ENCODE measurements at places on chromosomes 2 and 18.

GRCh38 chr2:50111067-50111466 lies 920.9 kb downstream of the NRXN1 start:
- no peak for DNase-seq

GRCh38 chr2:46537624-46538295 lies 58.4 kb downstream of the TMEM247 start:
- DNase-seq, result no peak

DNA sequence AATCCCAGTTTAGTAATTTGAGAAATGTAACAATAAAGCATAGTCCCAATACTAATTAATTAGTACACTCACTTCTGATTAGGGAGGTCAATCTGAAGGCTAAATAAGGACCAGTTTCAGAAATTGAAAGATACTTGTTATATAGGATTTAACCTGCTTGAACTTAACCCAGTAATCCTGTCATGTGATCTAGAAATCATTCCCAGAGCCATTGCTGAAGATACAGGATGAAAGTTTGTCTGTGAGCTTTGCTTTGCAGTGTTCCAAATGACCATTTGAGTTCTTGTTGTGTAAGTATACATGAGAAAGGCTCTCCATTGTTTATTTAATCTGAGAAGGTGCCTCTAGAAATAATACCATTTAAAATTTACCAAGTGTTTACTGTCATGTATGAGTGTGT lies 52.2 kb downstream of the GALNT1 start:
- DNase-seq, result no peak

DNA sequence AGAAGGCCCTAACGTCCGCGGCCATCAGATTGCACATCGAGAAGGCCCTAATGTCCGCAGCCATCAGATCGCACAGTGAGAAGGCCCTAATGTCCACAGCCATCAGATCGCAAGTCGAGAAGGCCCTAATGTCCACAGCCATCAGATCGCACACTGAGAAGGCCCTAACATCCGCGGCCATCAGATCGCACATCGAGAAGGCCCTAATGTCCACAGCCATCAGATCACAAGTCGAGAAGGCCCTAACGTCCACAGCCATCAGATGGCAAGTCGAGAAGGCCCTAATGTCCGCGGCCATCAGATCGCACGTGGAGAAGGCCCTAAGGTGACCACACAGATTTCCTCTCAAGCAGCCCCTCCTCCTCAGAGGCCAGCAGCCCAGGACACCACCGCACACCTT lies 193.2 kb upstream of the PXDN start:
- no peak for DNase-seq

GRCh38 chr2:10173258-10174005 lies 50.9 kb downstream of the RRM2 start:
- no peak for DNase-seq

GRCh38 chr2:144421606-144422510 lies 98.1 kb downstream of the ZEB2 start:
- DNase-seq, result no peak

DNA sequence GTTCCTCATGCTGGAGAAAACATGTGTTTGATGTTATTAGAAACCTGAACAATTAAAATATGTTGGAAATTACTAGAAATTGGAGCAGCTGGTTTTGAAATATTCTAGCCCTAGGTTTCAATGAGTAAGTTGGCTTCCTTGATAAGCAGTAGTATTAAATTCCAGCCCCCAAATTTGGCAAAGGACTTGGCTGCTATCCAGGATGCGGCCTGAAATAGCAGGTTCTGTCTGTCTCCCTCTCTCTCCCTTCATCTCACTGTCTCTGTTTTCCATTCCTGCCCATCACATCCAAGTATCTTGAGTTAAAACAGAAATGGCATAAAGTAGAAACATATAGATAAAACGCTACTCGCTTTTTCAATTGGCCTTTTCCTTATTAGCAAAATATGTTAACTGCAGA lies 20.9 kb upstream of the GPR45 start:
- DNase-seq, result no peak

DNA sequence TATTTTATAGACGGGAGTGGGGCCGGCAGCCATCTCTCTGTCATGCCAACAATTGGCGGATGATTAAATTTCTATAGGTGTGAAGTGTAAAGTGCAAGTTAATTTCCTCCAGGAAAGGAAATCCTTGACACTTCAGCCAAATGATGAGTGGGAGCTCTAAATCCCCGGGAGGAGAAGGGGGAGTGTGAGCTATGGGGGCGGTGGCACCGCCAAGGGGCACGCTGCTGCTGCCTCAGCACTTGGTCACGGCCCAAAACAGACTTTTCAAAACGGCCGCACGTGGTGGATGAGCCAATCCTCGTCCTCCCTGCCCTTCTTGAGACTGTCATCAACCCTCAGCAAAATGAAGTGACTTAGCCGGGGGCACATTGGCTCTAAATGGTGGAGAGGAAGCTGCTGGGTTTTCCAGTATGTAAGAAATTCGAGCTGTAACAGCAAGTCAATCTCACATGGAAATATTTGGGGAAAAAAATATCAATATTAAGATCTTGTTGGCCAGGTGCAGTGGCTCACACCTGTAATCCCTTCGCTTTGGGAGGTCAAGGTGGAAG lies 200.8 kb downstream of the TFCP2L1 start:
- DNase-seq, result no peak

- peak; percentile 2 for DNase-seq
These were observed 1173.1 kb upstream of the ZEB2 start for GRCh38 chr2:145692971-145693478.

DNA sequence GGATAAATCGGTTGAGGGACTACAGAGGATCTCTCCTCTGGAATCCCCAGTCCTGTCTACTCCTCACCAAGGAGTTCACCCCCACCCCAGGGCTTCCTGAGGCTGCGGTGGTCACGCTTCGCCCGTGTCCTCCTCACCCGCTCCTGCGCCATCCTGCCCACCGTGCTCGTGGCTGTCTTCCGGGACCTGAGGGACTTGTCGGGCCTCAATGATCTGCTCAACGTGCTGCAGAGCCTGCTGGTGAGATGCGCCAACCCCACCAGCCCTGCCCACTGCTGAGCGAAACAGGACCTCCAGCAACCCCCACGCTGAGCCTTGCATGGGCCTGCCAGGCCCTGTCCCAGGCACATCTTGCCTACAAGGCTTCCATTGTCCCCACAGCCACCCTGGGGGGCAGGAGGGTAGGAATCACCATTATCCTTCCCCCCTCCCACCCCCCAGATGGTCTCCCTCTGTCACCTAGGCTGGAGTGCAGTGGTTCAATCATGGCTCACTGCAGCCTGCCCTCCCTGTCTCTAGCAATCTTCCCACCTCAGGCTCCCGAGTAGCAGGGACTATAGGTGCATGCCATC lies 6.7 kb upstream of the CTDSP1 start:
- DNase-seq, result no peak

DNA sequence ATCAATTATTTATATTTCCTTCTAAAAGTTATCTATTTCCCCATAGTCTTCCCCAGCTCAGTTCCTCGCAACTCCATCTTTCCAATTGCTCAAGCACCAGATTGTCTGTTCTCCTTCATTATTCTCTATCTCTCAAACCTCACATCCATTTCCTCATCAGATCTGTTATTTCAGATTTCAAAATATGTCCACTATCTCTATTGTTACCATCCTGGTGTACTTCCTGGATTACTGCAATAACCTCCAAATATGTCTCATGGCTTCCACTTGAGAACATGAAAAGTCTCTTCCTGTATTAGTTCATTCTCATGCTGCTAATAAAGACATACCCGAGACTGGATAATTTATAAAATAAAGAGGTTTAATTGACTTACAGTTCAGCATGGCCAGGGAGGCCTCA lies 641.7 kb upstream of the ZEB2 start:
- no peak for DNase-seq

DNA sequence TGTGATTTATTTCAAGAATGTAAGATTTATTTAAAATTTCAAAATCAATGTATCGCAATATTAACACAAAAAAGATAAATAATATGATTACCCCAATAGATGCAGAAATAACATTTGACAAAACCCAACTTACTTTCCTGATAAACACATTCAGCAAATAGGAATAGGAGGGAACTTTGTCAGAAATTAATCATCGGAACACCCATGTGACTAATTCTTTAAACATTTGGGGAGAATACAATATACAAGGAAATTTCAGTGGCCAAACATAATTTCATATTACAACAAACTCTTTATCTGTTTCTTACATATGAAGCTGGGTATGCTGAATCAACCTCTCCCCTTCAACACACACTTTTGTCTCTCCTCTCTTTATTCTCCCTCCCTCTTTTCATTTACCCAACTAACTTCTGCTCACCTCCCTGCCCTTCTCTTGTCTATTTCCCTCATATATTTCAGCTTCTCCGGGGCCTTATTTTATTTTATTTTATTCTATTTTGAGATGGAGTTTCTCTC lies 309.6 kb upstream of the CNTNAP5 start:
- no peak for DNase-seq
